Fibroblast of the aortic adventitia (primary cell): ENCODE measurements at places on chromosomes 1 and 21.

DNA sequence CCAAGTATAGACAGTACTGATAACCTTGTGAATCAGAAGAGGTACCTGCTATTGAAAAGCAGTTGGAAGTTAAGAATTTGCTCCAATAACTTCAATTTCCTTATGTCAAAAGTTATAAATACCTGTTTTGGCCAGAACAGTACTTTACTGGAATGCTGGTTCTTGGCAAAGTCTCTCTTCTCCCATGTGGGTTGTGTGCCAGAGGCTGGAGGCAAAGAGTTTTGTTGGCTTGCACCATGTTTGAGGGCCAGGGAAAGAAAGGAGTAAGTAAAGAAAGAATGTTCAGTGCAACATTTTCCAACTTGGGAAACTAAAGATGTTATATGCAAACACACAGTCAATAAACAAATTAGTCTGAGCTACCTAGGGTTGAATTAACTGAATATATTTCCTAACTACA, 67.0 kb upstream of the DYNLT5 start:
- peak; percentile 57 for DNase-seq

GRCh38 chr1:26351590-26352337, 2.2 kb downstream of the CRYBG2 start:
- no peak for DNase-seq

DNA sequence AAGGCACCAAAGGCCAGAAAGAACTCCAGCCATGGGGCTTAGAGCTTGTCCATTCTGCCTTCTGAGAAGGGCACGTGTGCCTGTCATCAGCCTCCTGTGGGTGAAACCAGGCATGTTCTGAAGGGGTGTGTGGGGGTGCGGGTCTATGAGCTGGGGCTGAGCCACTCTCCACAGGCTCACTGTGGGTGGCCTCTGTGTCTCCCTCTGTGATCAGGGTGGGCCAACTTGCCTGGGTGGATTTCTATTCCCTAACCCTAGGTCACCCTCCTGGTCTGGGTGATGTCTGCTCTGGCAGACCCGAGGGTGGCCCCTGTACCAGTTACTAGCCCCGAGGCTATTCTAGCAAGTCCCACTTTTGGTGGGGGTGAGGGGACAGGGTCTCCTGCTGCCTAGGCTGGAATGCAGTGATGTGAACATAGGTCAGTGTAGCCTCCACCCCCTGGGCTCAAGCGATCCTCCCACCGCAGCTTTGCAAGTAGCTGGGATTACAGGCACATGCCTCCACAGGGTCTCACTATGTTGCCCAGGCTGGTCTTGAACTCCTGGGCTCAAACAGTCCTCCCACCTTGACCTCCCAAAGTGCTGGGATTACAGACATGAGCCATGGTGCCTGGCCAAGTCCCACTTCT, 94.4 kb downstream of the TRIM11 start:
- no peak for DNase-seq

DNA sequence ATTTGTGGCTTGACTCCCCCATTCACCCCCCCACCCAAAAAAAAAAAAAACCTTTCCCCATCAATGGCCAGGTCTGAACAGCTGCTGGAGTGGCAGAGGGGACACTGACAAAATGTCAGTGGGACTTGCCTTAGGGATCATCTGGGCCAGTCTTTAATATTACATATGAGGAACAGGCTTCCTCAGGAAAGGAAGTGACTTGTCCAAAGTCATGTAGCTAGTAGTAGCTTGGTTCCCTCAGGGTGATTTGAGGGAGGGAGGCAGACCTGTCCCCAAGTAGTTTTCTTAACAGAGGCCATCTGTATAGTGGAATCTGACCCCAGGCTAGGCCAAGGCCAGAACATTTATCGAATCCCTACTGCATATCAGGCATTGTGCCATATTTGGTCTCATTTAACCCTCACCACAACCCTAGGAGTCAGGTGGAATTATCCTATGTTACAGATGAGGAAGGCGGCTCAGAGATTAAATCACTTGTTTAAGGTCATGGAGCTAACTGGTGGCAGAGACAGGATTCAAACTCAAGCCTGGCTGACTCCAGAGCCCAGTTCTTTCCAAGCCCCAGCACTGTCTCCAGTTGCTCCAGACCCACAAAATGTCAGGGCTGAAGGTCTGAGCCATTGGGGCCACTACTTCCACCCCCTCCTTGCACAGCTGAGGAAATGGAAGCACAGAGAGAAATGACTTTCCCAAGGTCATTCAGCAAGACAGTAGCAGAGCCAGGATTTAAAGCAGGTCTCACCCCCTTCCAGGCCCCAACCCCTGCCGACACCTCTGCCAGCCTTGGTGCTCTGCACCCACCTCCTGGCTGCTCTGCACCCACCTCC, 10.4 kb downstream of the ZBTB7B start:
- no peak for DNase-seq

GRCh38 chr1:181931873-181932272, 129.6 kb downstream of the ZNF648 start:
- DNase-seq, result no peak
